ENCODE measurements at places on chromosomes 7 and 10.
A peak's percentile ranks its signal among the peaks of the same experiment; 100 is the strongest.

- peak; percentile 57 for DNase-seq
Measured at GRCh38 chr7:142338633-142339501, 81.0 kb upstream of the PRSS58 start.

- no peak for DNase-seq
Measured at GRCh38 chr7:151800391-151800790, 76.5 kb downstream of the PRKAG2 start.

- peak; percentile 13 for DNase-seq
Measured at GRCh38 chr10:69451784-69452251, 553 bp downstream of the TSPAN15 start.

GRCh38 chr7:77320714-77321113, 95.4 kb downstream of the GSAP start:
- no peak for DNase-seq

DNA sequence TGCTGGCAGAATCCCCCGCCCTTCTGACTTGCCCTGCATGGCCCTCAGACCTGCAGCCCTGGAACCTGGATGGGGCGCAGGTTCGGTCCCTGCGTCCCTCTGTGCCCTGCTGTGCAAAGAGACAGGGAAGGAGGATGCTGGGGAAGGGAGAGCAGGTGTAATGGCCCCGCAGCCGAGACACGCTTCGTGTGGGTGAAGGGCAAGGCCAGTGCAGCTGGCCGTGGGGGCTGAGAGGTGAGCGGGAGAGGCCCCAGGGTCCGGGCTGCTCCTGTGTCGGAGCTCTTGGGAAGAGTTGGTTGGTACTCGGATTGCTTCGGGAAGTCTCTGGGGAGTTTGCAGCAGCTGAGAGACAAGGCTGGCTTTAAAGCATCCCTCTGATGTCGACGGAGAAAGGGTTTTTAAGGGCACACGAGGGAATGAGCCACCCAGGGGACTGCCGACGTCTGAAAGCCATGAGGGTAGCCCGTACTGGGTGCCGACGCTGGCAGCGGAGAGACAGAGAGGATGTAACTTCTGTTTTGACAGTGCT, 6.5 kb downstream of the ELFN1 start:
- DNase-seq: no peak

DNA sequence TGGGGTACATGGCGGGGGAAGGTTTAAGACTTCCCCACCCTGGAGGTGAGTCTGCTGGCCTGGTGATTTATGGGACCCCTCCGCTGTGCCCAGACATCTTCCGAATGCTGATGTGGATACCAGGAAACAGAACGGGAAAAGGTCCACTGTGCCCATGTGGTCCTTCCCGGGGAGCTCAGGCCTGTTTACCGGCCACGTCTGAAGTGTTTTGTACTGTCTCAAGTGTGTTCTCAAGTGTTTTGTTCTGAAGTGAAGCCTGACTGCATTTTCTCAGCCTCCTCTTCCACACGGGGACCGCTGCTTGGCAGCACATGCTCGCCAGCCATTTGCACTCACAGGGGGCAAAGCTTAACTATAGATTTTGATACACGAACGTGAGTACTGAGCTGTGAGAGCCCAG, 127.2 kb downstream of the TEX36 start:
- DNase-seq: no peak

DNA sequence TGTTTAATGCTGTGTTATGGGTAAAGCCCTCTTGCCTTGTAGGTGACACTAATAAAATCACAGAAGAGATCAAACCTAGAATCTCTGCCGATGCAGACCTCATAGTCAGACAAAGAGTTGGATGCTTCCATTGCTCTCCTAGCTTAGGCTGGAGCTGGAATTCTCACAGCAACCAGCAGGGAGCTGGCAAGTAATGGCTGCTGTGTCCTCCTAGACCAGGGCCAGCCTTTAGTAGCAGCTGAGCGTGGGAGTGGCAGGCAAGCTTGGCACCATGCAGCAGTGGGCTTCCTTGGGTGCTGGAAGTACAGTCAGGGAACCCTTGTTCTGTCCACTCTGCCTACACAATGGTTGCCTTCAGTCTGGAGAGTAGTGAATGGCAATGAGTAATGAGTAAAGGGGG, 598.3 kb upstream of the GALNT17 start:
- DNase-seq: no peak

- no peak for DNase-seq
Measured at GRCh38 chr10:130740915-130741750, 570.4 kb downstream of the TCERG1L start.

DNA sequence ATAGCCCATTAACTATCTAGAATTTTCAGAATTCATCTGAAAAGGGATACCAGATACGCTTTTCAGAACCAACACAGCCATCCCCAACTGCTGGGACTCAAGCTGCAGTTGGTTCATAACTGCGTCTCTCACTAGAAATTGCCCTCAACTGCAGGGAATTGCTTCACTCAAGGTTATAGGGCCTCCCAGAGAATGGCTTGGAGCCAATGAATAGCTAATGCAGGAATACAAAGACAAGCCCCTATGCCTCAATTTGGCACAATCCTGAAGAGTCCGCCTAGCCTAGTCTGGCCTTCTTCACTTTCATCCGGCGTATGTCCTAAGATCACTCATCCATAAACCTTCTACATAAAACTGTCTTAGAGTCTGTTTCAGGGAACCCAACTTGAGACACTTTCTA, 164.0 kb downstream of the SKAP2 start:
- DNase-seq: no peak

DNA sequence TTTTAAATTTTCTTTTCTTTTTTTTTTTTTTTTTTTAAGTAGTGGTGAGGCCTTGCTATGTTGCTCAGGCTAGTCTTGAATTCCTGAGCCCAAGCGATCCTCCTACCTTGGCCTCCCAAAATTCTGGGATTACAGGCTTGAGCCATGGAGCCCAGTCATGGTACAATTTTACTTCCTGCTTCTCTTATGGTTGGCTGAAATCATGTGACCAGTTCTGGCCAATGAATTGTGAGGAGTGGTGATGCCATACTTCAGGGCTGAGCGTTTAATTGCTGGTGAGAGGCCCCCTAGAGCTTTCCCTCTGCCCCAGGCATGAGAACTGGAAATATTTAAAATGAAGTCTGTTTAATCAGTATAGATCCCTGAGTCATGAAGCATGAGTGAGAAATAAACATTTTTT, 22.2 kb upstream of the BAIAP2L1 start:
- DNase-seq: no peak

- no peak for DNase-seq
Measured at GRCh38 chr7:136635751-136636150, 232.7 kb upstream of the CHRM2 start.

DNA sequence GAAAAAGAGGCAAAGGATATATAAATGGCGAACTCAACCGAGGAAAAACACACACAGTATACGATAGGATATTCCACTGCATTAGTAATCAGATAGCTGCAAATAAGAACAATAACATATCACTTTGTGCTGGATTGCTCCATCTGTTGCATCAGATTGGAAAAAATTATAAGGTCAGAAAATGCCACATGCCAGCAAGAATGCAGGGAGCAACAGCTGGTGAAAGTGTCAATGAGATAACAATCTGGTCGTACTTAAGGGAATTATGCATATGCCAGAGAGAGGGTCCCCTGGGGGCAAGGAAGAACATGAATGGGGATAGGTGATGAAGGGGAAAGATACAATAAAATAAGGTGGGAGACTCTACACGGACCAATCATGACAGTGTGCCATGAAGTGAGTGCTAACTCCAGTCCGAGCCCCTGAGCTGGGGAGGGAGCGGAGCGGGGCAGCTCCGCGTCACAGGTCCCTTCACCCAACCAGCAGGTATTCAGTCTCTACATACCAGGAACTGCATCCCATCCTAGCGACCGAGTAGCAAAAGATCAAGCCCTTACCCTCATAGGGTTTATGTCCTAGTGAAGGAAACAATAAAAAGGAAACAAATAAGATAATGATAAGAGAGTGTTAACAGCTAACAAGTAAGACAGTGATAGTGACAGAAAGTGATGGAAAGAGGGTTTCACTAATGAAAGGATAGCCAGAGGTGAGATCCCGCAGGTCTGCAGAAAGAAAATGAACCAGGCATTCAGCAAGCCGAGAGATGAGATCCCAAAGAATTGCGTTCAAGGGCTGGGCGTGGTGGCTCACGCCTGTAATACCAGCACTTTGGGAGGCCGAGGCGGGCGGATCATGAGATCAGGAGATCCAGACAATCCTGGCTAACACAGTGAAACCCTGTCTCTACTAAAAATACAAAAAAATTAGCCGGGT, 9.4 kb downstream of the MPP7 start:
- DNase-seq: no peak

- DNase-seq: no peak
Measured at GRCh38 chr10:43083764-43084163, 6.9 kb downstream of the RET start.

- DNase-seq: no peak
Measured at GRCh38 chr10:95464280-95464679, 96.9 kb downstream of the SORBS1 start.

- DNase-seq: no peak
Measured at GRCh38 chr10:14858338-14858960, 20.2 kb upstream of the SUV39H2 start.

DNA sequence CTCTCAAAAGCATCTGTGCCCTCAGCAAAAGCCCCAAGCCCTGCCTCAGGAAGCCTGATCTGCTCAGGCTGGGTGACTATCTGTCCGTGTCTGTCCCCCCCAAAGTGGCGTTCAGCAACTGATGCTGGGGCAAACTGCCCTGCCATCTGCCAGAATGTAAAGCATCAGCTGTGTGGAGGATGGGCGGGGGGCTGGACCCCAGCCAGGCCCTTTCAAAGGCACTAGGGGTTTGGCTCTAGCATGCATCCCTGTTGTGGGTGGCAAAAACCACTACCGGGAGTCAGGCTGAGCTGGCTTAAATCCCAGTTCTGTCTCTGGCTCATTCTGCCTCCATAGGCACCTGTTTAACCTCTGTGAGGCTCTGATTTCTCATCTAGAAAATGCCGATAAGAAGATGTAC, 35.5 kb downstream of the GPRIN2 start:
- no peak for DNase-seq

GRCh38 chr7:143399151-143399550, 9.5 kb downstream of the EPHA1 start:
- DNase-seq: no peak

GRCh38 chr10:44911081-44911540, at the start of gene TMEM72:
Gene TMEM72 (plus strand): TSS chr10:44911337. CDS start chr10:44911513, 176 bp downstream.
- DNase-seq: no peak

GRCh38 chr7:137474540-137475026, 131.1 kb upstream of the PTN start:
- DNase-seq: no peak

- DNase-seq: no peak
Measured at GRCh38 chr10:68492118-68492517, 20.3 kb upstream of the DNA2 start.

DNA sequence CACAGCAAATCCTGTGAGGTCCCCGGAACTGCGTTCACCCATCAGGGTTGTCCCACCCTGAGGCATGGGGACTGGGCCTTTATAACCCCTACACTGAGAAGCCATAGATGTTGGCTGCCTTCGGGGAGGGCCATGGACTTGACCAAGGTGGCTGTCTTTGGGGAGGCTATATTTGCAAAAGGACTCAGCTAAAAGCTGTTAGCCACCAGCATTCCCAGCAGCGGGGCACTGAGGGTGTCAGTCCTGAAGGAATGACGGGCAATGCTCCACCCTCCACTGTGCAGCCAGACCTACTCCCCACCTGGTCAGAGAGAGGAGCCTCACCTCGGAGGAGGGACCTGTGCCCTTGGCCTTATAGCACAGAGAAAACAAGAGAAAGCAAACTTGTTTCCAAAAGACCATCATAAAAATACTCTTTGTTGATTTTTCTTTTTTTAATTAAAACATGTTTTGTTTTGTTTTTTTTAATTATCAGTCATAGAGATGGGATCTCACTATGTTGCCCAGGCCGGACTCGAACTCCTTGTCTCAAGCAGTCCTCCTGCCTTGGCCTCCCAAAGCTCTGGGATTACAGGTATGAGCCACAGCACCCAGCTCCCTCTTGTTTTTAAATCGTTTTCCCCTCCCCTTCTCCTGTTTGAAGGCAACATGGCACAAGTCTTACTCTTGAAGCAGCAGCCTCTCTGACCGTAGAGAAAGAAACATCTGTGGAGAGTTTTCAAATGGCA, 26.7 kb upstream of the CUX1 start:
- no peak for DNase-seq

- DNase-seq: no peak
Measured at GRCh38 chr10:100004805-100005510, 4.8 kb downstream of the DNMBP start.

DNA sequence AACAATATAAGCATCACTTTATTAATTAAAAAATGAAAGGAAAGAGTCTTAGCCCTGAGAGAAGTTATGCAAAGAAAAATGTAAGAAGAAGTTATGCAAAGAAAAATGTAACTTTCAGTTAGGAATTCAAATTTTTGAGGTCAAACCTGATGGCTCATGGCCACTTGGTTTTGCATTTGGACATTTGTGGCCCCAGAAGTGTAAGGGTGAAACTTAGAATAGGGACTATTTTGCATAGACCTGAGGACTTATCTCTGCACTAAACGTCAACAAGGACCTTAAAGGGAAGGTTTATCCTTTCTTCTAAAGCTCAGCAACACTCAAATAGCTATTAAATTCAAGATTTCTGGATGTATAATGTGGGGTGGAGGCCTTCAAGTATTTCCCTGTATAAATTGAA, 724.5 kb upstream of the POT1 start:
- DNase-seq: no peak

GRCh38 chr10:5619362-5620211, 46.8 kb downstream of the ASB13 start:
- no peak for DNase-seq
